ENCODE measurements at places on chromosomes 13 and 19.
A peak's percentile ranks its signal among the peaks of the same experiment; 100 is the strongest.

DNA sequence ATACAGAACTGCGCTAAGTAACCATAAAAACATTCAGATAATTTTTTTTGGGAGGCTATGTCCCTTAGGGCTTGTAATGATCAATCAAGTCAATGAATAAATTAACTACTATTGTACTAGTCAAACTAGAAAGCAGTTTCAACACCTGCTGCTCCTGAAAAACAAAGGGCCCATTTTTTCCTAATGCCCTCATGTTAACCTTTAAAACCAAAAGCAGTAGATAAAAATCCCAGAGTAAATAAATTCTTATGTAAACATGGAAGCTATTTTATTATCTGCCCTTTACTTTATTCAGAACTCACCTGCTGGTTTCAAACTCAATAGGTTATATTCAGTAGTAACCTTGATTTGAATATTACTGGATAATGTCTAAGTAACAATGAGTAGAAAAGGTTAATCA, 159.5 kb upstream of the STARD13 start:
- no peak for DNase-seq

DNA sequence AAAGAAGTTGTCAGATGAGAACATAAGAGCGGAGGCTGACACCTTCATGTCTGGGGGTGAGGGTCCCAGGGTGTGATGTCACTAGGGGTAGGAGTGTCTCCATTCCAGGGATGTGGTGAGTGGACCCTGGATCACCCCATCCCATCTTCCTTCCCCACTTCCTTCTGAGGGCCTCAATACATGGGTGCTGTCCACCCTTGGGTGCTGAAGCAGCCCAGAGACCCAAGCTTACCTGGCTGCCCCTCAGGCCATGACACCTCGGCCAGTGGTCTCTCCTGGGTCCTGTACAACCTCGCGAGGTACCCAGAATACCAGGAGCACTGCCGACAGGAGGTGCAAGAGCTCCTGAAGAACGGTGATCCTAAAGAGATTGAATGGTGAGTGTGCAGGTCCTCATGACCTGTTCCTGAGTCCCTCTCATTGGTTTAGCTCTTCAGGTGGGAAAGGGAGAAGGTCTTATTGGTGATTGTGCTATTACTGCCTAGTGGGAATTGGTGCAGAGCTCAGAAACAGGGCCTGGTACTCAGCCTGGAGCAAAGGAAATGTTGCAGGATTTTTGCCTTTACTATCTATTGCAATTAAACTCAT, 37.7 kb upstream of the CYP4F8 start:
- no peak for DNase-seq

DNA sequence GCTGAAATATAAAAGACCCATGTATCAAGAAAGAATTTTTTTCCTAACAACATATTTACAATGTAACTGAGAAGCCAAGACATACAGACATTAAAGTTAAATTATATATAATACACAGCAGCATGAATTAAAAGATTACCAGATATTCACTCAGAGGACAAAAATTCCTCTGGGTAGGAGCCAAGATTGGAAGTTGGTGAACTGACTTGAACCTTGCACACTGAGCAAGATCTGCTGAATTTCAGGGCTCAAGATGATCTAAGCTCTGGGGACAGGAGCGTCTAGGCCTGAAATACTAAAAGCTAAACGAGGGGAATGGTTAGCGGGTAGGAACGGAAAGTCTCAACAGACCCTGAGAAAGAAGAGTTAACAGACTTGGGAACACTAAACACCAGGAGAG, 8.5 kb downstream of the FOXO1 start:
- no peak for DNase-seq

DNA sequence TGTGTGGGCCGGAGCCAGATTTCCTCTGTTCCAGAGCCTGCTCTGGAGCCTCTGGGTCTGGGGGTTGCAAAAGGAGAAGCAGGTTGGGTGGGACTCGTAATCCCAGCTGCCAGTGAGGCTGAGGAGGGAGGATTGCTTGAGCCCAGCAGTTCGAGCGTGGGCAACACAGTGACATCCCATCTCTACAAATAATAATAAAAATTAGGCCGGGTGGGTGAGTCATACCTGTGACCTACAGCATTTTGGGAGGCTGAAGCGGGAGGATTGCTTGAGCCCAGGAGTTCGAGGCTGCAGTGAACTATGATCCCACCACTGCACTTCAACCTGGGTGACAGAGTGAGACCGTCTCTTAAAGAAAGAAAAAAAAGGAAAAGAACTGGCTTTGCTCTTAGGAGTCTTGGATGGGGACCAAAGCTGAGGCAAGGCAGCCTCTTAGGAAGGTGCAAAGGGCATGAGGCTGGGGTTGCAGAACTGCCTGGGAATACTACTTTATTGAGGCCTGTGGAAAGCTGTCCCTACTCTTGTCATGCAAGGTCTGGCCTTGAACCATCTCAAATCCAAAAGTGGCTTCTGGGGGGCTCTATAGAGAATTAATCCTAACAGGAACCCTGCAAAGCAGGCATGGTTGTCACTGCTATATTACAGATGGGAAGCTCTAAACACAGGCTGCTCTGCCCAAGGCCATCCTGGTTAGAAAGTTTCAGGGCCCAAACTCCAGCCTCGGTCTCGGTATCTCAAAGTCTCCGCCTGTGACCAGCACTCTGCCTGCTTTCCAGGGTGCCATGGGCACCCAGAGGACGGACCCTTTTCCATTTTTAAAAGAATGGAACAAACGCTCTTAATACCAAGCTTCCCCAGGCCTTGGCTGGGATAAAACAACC, 880 bp upstream of the C19orf12 start:
- peak; percentile 10 for DNase-seq

DNA sequence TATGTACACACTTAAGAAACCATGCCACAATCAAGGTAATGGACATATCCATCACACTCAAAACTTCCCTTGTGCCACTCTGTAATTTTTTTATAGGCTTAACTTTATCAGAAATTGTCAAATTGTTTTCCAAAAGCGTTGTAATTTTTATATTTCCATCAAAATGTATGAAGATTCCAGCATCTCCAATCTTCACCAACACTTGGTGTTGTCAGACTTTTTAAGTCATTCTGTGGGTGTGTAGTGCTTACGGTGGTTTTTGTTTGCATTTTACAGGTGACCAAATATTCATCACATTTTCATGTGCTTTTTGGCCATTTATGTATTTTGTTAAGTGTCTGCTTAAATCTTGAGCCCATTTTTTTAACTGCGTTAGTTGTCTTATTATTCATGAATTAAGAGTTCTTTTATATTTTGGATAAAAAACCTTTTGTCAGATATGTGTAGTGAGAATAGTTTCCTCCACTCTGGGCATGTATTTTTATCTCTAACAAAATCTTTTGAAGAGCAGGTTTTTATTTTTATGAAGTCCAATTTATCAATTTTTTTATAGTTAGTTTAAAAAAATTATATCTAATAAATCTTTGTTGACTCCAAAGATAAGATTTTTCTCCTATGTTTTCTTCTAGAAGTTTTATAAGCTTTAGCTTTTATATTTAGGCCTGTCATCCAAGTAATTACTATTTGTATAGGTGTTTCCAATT, 4.6 kb upstream of the ZNF45 start:
- no peak for DNase-seq

DNA sequence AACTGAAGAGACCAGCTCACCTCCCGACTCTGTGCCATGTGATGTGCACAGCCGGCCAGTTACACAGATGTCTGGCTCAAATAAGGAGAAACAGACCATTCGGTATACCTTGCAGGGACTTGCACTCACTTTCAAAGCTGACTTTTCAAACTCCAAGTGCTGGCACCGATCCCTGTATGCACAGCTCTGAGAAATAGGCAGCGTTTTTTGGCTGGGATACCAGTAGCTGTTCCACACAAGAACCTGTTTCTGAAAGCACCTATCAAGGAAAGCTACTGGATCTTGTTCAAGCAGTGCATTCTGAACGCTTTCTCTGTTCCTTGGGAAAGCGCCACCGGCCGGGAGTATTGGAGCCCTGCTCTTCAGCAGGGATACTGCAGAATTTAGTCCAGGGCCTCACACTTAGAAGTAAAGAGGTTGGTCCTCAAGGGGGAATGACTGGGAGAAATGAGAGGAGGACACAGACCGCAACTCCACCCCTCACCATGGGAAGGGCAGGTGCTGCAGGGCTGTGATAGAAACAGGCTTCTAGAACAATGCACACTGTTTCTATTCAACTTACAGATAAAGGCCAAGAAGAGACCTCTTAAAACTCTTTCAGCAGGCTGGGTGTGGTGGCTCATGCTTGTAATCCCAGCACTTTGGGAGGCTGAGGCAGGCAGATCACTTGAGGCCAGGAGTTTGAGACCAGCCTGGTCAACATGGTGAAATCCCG, 53.6 kb upstream of the PABPC3 start:
- no peak for DNase-seq

DNA sequence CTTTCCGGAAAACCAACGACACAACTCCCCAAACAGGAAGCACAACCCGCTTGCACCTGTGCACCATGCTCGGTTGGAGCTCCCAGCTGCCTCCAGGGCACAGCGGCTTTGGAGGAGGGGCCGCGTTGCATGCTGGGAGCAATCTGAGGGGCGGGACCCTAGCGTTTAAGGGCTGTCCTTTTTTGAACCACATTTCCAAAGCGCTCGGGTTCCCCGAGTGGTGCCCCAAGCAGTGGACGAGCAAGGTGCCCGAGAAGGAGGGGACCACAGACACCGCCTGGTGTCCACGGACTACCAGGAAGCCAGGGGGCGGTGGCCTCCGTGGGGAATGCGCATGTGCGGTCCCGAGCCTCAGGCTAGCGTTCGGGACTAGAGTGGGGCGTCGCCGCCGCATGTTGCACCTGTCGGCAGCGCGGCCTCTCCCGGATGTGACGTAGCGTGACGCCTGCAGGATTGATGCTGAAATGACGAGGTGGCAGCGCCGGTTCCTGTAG, 11.9 kb upstream of the ZNF57 start:
- no peak for DNase-seq

DNA sequence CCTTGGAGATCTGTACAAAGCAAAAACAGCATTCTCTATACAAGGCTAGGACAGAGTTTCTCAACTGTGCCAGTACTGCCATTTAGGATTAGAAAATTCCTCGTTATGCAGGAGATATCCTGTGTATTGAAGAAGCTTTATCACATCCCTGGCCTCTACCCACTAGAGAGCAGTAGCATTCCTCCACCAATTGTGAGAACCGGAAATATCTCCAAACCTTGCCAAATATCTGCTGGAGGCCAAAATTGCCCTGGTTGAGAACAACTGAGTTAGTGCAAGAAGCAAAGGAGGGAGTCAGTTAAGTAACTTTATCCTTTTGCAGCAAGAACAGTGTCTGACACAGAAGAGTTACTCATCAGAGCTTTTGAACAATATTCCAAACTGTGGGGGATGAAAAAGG, 16.2 kb upstream of the FREM2 start:
- DNase-seq = peak; percentile 29

GRCh38 chr19:38736413-38737280, 7.6 kb downstream of the CAPN12 start:
- DNase-seq = peak; percentile 36

GRCh38 chr13:72782717-72783116, 784 bp downstream of the PIBF1 start:
- peak; percentile 15 for DNase-seq

DNA sequence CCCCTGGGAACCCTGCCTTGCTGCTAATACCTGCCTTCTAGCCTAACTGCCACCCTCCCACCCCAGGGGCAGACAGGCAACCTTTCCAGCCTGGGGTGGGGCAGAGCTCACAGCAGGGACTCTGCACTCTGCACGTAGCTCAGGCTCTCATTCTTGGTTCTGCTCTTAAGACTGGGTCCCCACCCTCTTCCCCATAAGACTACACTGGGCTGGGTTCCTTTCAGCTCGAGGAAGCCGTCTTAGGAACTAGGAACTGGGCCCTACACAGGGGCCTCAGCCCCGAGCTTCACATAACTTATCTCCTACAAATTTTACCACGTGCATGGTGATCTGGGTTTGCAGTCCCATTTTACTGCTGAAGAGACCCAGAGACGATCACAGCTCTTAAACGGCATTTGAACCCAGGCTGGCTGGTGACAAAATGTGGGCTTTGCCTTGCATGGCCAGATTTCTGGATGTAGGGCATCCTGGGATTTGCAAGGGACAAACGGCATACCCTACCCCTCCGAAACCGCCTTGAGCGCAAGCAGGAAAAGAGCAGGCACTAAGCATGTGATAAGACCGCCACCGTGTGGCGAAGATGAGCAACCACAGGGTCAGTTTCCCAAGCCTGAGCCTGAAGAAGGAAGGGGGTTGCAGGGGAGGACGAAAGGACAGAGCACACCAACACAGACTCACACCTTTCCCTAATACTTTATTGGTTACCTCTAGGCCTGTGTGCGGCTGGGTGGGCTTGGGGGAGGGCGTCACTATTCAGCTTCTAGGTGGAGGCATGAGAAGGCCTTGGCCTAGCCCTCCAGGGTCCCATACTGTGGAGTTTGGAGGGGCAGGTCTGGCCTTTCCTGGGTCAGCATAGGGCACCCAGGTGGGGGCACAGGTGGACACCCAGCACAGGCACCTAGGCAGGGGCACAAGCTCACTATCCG, 5.1 kb downstream of the JUNB start:
- DNase-seq = peak; percentile 92

DNA sequence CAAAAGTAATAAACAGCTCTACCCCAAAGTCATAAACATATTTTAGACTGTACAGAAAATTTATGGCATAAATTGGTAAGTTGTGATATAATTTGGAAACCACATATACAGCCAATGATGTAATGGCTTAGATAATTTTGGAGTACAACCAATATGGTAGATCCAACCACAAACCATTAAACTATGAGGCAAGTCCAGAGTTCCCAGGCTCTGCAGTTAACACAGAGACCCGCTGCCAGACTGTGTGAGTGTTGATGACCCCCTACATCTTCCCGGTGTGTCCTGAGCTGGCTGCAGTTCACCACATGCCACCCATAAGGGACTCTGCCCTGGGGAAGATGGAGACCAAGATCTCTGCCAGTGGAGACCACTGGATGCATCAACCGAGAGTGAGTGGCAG, 9.9 kb upstream of the SERPINE3 start:
- DNase-seq = no peak

GRCh38 chr13:89199138-89199537, 1528.0 kb downstream of the SLITRK5 start:
- no peak for DNase-seq

GRCh38 chr19:7729831-7730285, 2.1 kb downstream of the CLEC4G start:
- DNase-seq = no peak

DNA sequence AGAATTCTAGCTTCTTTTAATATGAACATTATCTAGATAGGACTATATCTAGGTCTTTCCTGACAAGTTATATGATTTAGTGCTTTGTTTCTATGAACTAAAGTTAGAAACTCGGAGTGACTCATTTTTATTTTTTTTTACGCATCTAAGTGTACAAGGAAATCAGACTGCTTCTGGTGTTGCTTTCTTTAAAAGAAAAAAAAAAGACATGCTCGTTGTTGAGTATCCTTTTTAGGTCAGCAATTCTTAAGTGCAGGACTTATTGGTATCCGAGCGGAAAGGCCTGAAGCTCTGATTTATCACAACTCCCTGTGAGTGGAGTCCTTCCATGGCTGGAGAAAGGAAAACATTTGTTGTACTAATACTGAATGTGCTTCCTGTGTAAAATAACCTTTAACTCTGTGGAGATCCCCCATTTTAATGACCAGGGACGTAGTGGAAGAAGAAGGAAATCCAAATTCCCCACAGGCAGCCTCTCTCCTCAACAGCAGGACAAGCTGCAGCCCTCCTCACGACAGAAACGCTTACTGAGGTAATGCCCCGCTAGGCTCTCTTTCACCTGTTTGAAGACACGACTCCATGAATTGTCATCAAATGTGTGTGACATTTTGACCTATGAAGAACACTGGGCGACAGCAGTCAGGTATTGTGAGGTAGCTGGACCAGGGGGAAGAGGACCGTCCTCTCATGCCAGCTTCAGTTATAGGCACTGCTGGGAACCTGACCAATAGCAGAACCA, 17.9 kb upstream of the POMP start:
- DNase-seq = peak; percentile 88

Measured in umbilical cord (tissue), 2 donors.